ENCODE measurements at places on chromosomes 7 and 10. TPM values are rescaled to one million over a fixed set of nuclear protein-coding genes. Genes with fewer than 3 reads are reported as not detected.

- no peak overlapping the region for H3K27ac ChIP-seq
- peaks cover 9% of the 10 kb centered on the region for H3K36me3 ChIP-seq
- peaks cover 16% of the 10 kb centered on the region for H3K4me1 ChIP-seq
Measured at GRCh38 chr7:129940329-129940728, 12.4 kb downstream of the UBE2H start.

DNA sequence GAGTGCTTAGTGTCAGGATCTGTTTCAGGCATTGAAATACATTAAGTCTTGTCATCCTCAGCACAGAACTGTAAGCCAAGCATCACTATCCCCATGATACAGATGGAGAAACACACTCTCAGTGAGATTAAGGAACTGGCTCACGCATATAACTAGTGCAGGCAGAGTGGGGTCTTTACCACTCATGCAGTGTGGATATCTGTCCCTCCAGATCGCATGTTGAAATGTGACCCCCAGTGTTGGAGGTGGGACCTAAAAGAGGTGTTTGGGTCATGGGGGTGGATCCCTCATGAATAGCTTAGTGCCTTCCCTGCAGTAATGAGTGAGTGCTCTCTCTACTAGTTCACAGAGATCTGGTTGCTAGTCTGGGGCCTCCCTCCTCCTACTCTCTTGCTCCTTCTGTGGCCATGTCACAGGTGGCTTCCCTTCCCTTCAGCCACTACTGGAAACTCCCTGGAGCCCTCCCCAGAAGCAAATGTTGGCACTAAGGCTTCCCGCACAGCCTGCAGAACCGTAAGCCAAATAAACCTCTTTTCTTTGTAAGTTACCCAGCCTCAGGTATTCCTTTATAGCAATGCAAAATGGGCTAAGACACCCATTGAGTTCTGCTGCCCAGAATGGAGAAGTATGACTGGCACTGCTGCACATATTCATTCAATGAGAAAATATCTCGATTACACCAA lies 31.8 kb upstream of the MSMB start:
- H3K36me3 ChIP-seq: no peaks in the 10 kb centered on the region
- no peak for DNase-seq
- no peaks in the 10 kb centered on the region for H3K27me3 ChIP-seq
- H3K27ac ChIP-seq: no peak overlapping the region
- H3K4me1 ChIP-seq: no peaks in the 10 kb centered on the region

CDHR3 gene
- total RNA-seq: not detected

DNA sequence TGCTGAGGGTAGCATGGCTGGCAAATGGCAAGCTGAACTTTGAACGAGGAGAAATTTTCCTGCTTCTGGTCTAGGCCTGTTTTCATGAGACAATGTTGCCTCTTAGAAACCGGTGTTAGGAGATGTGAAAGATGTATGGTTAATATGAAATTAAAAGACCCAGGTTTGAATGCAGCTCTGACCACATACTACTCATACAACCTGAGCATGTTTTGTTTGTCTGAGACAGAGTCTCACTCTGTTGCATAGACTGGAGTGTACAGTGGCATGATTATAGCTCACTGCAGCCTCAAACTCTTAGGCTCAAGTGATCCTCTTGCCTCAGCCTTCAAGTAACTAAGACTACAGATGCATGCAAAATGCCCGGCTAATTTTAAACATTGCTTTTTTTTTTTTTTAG lies 193.4 kb upstream of the FZD8 start:
- H3K27me3 ChIP-seq: no peaks in the 10 kb centered on the region
- H3K27ac ChIP-seq: no peak overlapping the region
- no peak for DNase-seq
- no peaks in the 10 kb centered on the region for H3K36me3 ChIP-seq
- no peak overlapping the region for H3K4me3 ChIP-seq

GRCh38 chr7:78167860-78168259 lies 369.3 kb downstream of the PHTF2 start:
- no peak for DNase-seq
- H3K27ac ChIP-seq: no peak overlapping the region
- H3K4me3 ChIP-seq: no peak overlapping the region

- peaks cover 46% of the 10 kb centered on the region for H3K4me1 ChIP-seq
- peak; percentile 36 for DNase-seq
- H3K36me3 ChIP-seq: peaks cover 6% of the 10 kb centered on the region
- H3K27ac ChIP-seq: no peak overlapping the region
- H3K27me3 ChIP-seq: no peaks in the 10 kb centered on the region
Measured at GRCh38 chr10:49012603-49013002, 73.0 kb upstream of the LRRC18 start.

MOGAT3 gene
- not detected for total RNA-seq

- H3K4me1 ChIP-seq: no peaks in the 10 kb centered on the region
- peaks cover 41% of the 10 kb centered on the region for H3K36me3 ChIP-seq
- no peaks in the 10 kb centered on the region for H3K27me3 ChIP-seq
- no peak overlapping the region for H3K4me3 ChIP-seq
- no peak for DNase-seq
Measured at GRCh38 chr10:79422178-79422892, 23.1 kb downstream of the ZCCHC24 start.

DNA sequence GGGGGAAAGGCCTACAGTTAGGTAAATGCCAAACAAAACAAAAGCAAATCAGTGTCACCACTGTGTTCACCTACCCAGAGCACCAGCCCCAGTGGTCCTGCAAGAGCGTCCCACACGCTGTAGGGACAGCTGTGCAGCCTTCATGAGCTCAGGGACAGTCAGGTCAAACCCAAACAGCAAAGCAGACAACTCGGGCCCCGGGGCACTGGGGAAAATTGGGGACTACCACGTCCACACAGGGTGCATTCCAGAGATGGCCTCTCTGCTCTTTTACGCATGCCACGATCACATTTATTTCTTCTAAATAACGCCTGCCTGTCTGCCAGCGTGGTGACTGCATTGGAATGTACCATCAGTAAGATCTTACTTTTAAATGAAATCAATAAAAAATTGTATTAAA lies 21.7 kb downstream of the EBF3 start:
- no peaks in the 10 kb centered on the region for H3K27me3 ChIP-seq
- DNase-seq: no peak
- no peak overlapping the region for H3K4me3 ChIP-seq
- peaks cover 59% of the 10 kb centered on the region for H3K4me1 ChIP-seq

SAP25 gene
- not detected for total RNA-seq

- no peak for DNase-seq
- no peak overlapping the region for H3K4me3 ChIP-seq
- peak overlapping the region; percentile 54 for H3K27ac ChIP-seq
- peaks cover 73% of the 10 kb centered on the region for H3K4me1 ChIP-seq
- H3K36me3 ChIP-seq: no peaks in the 10 kb centered on the region
Measured at GRCh38 chr7:106068538-106068961, 43.6 kb downstream of the SYPL1 start.

GRCh38 chr7:98189559-98189958 lies 21.7 kb upstream of the BHLHA15 start:
- H3K4me3 ChIP-seq: no peak overlapping the region
- no peaks in the 10 kb centered on the region for H3K27me3 ChIP-seq
- peaks cover 39% of the 10 kb centered on the region for H3K36me3 ChIP-seq
- no peaks in the 10 kb centered on the region for H3K4me1 ChIP-seq
- DNase-seq: no peak

- no peak overlapping the region for H3K27ac ChIP-seq
- no peaks in the 10 kb centered on the region for H3K36me3 ChIP-seq
- no peak for DNase-seq
- H3K4me3 ChIP-seq: no peak overlapping the region
- peaks cover 24% of the 10 kb centered on the region for H3K4me1 ChIP-seq
- no peaks in the 10 kb centered on the region for H3K27me3 ChIP-seq
Measured at GRCh38 chr10:55629793-55630490, 731.1 kb downstream of the ZWINT start.

- H3K4me1 ChIP-seq: no peaks in the 10 kb centered on the region
- no peak for DNase-seq
- no peak overlapping the region for H3K4me3 ChIP-seq
- H3K27me3 ChIP-seq: no peaks in the 10 kb centered on the region
- H3K36me3 ChIP-seq: no peaks in the 10 kb centered on the region
- no peak overlapping the region for H3K27ac ChIP-seq
Measured at GRCh38 chr7:137209151-137209817, 134.2 kb downstream of the PTN start.

GRCh38 chr10:4174197-4174596 lies 389.2 kb upstream of the KLF6 start:
- H3K27me3 ChIP-seq: no peaks in the 10 kb centered on the region
- no peaks in the 10 kb centered on the region for H3K36me3 ChIP-seq
- DNase-seq: no peak
- H3K4me3 ChIP-seq: no peak overlapping the region
- no peak overlapping the region for H3K27ac ChIP-seq

DNA sequence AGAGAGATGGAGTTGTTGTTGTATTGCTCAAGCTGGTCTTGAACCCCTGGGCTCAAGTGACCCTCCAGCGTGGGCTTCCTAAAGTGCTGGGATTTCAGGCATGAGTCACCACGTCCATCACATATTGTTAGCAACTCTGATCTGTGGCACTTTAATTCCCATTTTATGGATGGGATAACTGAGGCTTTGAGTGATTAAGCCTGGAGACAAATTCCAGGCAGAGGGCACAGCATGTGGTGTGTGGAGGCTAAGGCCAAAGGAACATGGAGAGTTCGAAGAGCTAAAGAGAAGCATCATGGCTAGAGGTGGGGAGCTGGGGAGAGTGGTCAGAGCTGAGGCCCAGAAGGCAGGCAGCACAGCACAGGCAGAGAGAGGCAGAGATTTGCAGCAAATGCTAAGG lies 458.4 kb downstream of the XPNPEP1 start:
- H3K36me3 ChIP-seq: no peaks in the 10 kb centered on the region
- no peak overlapping the region for H3K4me3 ChIP-seq
- no peaks in the 10 kb centered on the region for H3K27me3 ChIP-seq
- H3K27ac ChIP-seq: no peak overlapping the region

DNA sequence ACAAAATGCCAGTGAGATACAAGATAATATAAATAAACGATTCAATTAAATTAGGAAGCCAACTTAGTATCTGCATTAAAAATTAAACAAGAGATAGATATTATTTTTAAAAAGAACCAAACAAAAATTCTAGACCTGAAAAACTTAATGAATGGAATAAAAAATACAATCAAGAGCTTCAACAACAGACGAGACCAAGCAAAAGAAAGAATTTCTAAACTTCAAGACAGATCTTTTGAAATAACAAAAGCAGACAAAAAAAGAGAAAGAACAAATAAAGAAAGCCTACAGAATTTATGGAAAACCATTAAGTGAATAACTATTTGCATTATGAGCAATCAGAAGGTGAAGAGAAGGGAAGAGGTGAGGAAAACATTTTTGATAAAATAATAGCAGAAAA lies 555.2 kb downstream of the GRID1 start:
- no peaks in the 10 kb centered on the region for H3K36me3 ChIP-seq
- H3K4me3 ChIP-seq: no peak overlapping the region
- H3K27me3 ChIP-seq: no peaks in the 10 kb centered on the region
- no peak for DNase-seq

- H3K36me3 ChIP-seq: no peaks in the 10 kb centered on the region
- no peak overlapping the region for H3K4me3 ChIP-seq
- DNase-seq: no peak
- H3K27ac ChIP-seq: no peak overlapping the region
- H3K27me3 ChIP-seq: no peaks in the 10 kb centered on the region
- H3K4me1 ChIP-seq: no peaks in the 10 kb centered on the region
Measured at GRCh38 chr7:151396328-151396970, 13.4 kb downstream of the WDR86 start.

GRCh38 chr7:99385564-99385963 lies 11.0 kb downstream of the ARPC1B start:
- H3K4me1 ChIP-seq: no peaks in the 10 kb centered on the region
- H3K36me3 ChIP-seq: peaks cover 28% of the 10 kb centered on the region
- no peaks in the 10 kb centered on the region for H3K27me3 ChIP-seq
- no peak overlapping the region for H3K27ac ChIP-seq

PON3 gene
- not detected for total RNA-seq
